CD4-positive, alpha-beta T cell treated with Interleukin-15 for 1 hour (primary cell): ENCODE measurements at places on chromosomes 1 and 21.

GRCh38 chr1:91556556-91556955 lies 55.9 kb downstream of the CDC7 start:
- DNase-seq = no peak

DNA sequence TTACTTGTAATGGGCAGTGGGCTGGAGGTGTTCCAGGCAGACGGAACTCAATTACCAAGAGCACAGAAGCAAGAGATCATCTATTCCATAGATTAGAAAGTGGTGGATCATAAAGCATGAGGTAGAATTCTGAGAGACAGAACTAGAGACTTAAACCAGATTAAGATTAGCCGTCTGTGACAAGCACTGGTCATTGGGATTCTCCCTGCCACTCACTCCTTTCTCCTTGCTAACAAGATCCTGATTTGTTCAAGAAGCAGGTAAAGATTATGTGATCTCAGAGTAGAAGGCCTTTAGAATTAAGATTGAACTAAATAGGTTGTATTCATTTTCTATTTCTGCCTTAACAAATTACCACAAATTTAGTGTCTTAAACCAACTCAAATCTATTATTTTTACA lies 1.5 kb upstream of the HSPA13 start:
- no peak for DNase-seq

- no peak for DNase-seq
Observed at GRCh38 chr1:190168116-190168892, 309.4 kb downstream of the BRINP3 start.

GRCh38 chr1:67307251-67308060 lies at the start of gene IL12RB2:
TSS of gene IL12RB2 (plus strand) at chr1:67307873. CDS start at chr1:67320369, 12,496 bp downstream.
- peak; percentile 47 for DNase-seq

DNA sequence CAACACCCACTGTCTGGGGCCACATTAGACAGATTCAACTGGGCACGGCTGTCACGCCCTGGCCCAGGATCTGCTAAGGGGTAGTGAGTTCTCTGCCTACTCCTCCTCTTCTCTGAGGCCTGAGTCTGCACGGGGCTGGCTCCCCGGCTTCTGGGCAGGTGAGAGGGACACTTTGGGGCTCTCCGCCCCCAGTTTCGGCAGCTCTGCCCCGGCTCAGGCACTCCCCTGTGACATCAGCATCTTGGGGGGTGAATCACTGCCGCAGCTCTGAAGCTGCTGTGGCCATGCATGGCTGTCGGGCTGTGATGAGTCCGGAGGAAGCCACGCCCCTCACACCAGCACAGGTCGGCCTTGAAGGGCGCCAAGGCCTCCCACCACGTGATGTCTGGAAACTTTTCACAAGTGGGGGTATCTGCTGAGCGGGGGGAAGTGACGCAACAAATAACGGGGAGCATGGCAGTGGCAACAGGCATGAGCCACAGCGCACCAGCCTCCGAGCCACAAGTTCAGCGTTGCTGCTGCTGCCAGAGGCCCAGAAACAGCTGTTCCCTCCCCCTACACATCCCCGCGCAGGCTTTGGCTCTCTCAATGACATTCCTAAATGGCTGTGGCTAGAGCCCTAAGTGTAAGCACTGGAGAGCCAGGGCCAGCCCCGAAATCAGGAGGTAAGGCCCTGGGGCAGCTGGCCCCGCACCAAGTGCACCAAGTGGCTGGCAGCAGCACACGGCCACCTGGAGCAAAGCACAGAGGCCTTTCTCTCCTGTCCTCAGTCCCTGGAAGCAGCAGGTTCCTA lies 26.3 kb downstream of the ZBTB17 start:
- peak; percentile 97 for DNase-seq

GRCh38 chr1:212678456-212679410 lies 20.9 kb downstream of the BATF3 start:
- no peak for DNase-seq

- no peak for DNase-seq
Observed at GRCh38 chr1:15959424-15959823, 16.5 kb downstream of the ZBTB17 start.

- DNase-seq = no peak
Observed at GRCh38 chr1:64681043-64681442, 63.8 kb upstream of the RAVER2 start.

DNA sequence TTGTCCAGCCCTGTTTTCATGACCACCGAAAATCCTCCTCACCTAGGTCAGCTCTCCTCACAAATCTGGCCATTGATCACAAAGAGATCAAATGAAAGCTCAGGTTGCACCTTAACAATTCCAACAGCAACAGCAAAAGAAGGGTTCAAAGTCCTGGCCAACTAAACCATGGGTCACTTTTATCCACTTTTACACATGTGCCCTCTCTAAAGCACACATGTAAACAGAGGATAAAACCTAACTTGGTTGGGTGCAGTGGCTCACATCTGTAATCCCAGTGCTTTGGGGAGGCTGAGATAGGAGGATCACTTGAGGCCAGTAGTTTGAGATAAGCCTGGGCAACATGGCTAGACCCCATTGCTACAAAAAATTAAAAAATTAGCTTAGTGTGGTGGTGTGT lies 3.9 kb upstream of the RBM15 start:
- DNase-seq = no peak

- no peak for DNase-seq
Observed at GRCh38 chr21:38675182-38675824, 130.4 kb upstream of the ETS2 start.

DNA sequence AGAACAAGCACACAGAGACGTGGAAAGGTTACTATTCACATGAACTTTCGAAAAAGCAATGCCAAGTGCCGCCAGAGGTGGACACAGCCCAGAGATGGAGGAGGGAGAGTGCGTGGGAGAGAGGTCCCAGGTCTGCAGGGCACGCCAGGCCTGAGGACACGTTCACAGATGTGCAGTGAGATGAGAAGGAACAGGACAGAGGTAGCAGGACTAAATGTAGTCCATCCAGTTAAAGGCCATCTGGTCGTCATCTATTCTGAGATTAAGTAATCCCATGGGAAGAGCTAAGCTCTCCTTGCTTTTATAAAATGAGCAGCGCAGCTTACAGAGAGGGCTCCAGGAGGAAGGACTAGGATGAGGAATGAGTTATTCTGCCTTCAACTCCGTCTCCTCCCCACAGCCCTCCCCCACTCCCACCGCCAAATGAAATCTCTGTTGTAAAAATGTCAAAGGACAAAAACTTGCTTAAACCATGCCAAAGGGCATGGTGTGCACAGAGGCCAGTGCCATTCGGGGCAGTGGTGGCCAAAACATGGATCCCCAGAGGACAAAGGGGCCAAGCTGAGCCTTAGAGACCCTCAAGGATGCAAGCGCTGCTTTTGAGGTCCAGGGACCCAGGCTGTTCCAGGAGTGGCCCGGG lies 85.4 kb upstream of the SLC25A33 start:
- no peak for DNase-seq
